Fibroblast of skin of scalp (primary cell): ENCODE measurements at places on chromosomes 16 and 17.

- DNase-seq = no peak
These were observed 21.3 kb upstream of the SALL1 start for GRCh38 chr16:51172368-51172767.

DNA sequence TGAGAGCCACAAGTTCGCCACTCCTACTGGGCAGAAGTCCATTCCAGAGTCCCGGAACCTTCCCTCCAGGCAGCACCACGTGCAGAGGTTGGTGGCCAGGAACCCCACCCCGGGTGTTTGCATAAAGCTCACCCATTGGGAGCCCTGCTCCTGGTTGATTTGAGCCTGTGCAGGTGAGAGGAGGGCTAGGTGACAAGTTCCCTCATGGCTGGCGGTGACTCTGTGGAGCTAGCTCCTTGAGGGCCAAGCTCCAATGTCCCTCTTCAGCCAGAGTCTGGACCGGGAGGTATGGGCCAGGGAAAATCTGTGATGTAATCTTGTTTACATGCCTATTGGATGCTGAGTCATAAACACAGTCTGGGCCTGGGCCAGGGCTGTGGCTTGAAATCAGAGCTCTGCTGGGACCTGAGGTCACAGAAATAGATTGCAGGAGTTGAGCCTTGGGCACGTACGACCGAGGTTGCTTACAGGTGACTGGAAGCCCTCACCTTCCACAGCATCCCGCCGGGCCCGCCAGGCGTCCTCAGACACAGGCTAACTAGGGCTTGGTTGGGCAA lies 118.9 kb downstream of the AATF start:
- peak; percentile 39 for DNase-seq

DNA sequence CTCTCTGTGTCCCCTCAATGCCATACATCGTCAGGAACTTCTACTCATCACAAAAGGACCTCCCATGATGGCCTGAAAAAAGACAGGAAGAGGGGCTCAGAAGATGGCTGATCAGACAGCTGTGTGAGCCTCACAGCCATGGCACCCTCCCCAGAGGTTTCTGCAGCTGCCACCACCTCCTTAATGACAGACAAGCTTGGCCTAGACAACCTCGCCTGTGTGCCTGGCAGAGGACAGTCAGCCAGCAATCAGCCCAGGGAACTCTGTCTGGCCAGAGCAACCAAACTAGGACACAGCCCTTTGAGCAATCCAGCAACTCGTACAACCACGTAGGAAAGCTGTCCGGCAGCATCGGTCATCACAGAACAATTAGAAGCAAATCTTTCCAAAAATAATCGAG lies 54.2 kb upstream of the MED9 start:
- no peak for DNase-seq

DNA sequence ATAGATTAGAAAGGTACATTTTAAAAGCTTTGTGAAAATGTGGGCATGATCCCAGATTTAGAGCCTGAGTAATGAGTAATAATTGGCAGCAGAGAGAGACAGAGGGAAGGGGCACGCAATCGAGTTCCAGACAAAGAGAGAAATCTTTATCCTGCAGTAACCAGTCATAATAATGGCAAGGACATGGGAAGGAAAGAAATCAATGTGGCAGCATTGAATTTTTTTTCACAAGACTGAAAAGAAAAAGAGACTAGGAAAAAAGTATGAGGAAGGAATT lies 790.8 kb upstream of the SOX9 start:
- no peak for DNase-seq

DNA sequence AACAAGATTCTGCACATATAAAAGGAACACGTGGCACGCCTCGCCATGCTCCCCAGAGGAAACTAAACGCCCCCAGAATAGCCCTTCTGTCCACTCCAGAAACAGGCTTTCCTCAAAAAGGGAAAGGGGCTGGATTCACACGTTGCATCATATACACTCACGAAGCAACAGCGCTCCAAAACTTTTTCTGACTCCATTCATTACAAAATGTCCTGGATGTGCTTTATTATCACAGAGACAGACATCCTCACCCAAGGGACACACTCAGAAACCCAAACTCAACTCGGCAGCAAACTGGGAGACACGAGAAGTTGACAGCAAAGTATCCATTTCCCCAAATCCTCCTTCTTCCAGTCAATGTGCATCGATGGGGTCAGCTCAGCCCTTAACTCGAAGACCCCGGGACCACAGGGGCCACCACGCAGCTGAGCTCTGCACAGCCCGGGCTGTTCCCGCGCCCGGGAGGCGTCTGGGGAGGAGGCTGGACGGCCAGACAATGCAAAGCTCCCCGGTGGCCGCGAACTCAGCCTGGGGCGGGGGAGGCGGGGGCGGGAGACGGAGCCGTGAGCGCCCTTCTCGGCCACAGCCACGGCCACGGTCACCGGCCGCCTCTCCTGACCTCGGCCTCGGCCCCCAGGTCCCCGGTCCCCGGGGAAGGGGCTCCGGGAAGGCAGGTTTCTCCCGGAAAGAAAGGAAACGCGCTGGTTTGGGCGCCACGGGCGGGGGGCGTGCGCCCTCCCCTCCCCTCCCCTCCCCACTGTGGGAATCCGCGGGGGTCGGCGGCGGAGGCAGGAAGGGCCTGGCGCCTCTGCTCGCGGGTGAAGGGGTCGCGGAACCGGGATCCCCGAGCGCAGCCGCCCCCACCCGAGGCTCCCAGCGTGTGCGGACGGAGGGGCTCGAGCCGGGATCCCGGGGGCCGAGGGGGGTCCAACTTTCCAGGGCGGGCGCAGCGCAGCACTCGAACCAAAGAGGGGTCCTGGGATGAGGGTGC lies 1.2 kb downstream of the NXN start:
- peak; percentile 73 for DNase-seq

GRCh38 chr16:27516365-27516764 lies 33.3 kb downstream of the GTF3C1 start:
- DNase-seq = no peak

- DNase-seq = no peak
These were observed 1.3 kb upstream of the PRRT2 start for GRCh38 chr16:29810699-29811169.

DNA sequence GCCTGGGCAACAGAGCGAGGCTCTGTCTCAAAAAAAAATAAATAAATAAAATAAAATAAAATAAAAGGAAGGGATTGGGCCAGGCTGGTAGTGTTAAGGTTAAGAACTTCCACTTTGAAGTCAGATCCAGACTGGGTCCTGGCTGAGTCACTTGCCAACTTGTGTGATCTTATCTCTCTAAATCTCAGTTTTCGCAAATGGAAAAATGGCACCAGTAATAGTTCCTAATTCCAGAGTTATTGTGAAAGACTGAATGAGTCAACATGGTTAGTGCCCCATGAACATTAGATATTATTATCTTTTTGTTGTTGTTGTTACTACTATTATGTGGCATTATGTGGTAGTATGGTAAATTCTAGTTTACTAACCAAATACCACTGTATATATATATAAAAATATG lies 188.0 kb upstream of the AXIN2 start:
- DNase-seq = no peak

- no peak for DNase-seq
These were observed 120.4 kb downstream of the PARN start for GRCh38 chr16:14509675-14510132.

GRCh38 chr16:11327277-11328171 lies 17.7 kb upstream of the RMI2 start:
- DNase-seq = no peak

- no peak for DNase-seq
These were observed at the start of gene IL17C for GRCh38 chr16:88638323-88639230. Gene IL17C (plus strand): TSS chr16:88638572. CDS start chr16:88638642, 70 bp downstream.

- peak; percentile 81 for DNase-seq
These were observed 11.4 kb downstream of the GGA3 start for GRCh38 chr17:75250009-75250471.

GRCh38 chr16:88329726-88330700 lies 52.7 kb upstream of the ZNF469 start:
- DNase-seq = peak; percentile 34

DNA sequence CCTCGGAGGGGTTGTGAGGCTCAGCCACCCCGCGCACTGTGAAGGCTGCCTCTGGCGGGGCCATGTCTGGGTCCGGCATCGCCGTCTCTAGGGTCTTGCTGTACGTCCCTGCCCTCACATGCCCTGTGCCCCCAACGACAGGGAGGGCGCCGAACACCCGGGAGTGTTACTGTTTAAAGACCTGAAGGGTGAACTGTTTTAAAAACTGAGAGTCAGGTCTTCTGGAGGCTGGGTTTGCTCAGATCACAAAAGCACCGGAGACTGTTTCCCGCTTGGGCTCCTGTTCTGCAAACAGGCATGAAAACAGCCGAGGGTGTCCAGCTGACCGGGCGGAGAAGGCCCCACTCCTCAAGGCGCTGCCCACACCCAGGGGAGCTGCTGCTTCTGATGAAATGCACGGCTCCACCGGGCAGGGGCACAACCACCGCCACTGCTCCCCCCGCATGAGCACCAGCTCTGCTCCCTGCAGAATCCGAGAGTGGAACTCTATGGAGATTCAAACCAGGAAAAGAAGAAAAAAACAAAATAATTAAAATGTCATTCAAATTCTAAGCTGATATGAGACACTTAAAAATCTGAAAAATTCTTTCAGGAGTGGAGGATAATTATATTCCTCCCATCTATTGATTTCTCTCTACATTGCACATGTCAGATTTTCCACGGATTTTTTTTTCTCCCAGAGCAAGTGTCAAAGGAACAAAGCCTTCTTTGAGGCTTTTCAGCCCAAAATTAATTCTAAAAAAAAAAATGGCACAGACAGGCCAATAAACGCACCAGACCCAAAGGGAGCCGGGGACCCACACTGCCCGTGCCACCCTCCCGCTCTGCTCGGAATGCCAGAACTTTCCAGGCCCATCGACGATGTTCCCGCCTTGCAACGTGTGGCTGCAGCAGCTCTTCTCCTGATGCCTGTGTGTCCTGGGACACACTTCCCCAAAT lies 74.3 kb downstream of the LMF1 start:
- DNase-seq = no peak

- peak; percentile 92 for DNase-seq
These were observed 72.0 kb upstream of the KSR1 start for GRCh38 chr17:27384261-27384701.

- DNase-seq = no peak
These were observed 49.8 kb upstream of the ACSF3 start for GRCh38 chr16:89043636-89044417.

DNA sequence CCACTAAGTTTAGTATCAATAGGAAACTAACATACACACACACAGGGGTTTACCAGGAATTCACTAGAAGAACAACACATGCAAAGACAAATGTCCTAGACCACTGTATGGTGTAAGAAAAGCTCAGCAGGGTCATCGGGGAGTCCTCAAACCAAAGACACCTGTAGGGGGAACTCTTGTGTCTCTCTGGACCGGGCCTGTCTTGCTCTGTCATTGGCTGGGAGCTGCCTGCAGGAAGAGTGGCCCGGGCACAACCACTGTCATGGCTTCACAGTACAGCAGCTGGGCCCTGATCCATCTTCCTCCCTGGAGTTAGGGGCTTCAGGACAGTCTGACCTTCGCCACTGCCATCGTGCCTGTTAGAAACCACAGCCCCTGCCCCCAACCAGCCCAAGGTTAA lies 263.6 kb upstream of the DYNLRB2 start:
- DNase-seq = no peak
